ENCODE measurements at places on chromosomes 2 and 18. TPM values are rescaled to one million over a fixed set of nuclear protein-coding genes. Genes with fewer than 3 reads are reported as not detected.

Gene NPPC
- total RNA-seq = not detected

Gene CRYBA2
- 0.81 TPM for total RNA-seq

Gene BOLA3
- 164 TPM for total RNA-seq

Gene ALPI
- total RNA-seq = not detected

Gene FRZB
- total RNA-seq = not detected

Gene PRSS56
- not detected for total RNA-seq

GRCh38 chr18:63206433-63207142 lies 113.0 kb downstream of the BCL2 start:
- no peaks in the 10 kb centered on the region for H3K27me3 ChIP-seq
- H3K27ac ChIP-seq = no peak overlapping the region

GRCh38 chr18:3590096-3590630 lies 140.2 kb downstream of the TGIF1 start:
- H3K27ac ChIP-seq = no peak overlapping the region
- H3K36me3 ChIP-seq = no peaks in the 10 kb centered on the region
- DNase-seq = no peak
- H3K4me1 ChIP-seq = peaks cover 38% of the 10 kb centered on the region
- no peak overlapping the region for H3K4me3 ChIP-seq
- H3K27me3 ChIP-seq = no peaks in the 10 kb centered on the region

- no peak overlapping the region for H3K4me3 ChIP-seq
- no peak overlapping the region for H3K27ac ChIP-seq
- DNase-seq = no peak
These were observed 4.0 kb downstream of the CIDEA start for GRCh38 chr18:12257996-12258718.

DNA sequence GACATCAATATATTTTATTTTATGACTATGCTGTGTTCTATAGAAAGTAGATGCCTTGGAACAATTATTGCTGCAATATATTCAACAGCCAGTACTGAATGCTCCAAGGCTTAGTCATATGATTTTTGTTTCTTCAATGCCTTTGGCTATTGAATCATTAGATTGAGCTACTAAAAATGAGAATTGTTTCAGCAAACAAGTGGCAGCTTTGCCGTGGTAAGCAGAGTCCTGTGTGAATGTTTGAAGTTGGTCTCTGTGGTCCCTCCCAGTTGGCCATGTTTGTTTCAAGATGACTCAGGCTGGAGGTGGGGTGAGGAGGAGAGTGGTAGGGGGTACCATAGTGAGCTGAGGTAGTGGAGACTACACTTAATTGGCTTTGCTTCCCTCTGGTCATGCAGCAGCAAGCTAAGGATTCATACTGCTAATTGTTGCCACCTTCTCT lies 198.6 kb upstream of the EPAS1 start:
- DNase-seq = no peak
- peaks cover 20% of the 10 kb centered on the region for H3K27me3 ChIP-seq
- peaks cover 8% of the 10 kb centered on the region for H3K4me1 ChIP-seq

GRCh38 chr2:133266041-133266925 lies 302.0 kb downstream of the NCKAP5 start:
- H3K27me3 ChIP-seq = no peaks in the 10 kb centered on the region
- no peaks in the 10 kb centered on the region for H3K36me3 ChIP-seq
- no peak overlapping the region for H3K4me3 ChIP-seq
- H3K4me1 ChIP-seq = no peaks in the 10 kb centered on the region
- DNase-seq = no peak

DNA sequence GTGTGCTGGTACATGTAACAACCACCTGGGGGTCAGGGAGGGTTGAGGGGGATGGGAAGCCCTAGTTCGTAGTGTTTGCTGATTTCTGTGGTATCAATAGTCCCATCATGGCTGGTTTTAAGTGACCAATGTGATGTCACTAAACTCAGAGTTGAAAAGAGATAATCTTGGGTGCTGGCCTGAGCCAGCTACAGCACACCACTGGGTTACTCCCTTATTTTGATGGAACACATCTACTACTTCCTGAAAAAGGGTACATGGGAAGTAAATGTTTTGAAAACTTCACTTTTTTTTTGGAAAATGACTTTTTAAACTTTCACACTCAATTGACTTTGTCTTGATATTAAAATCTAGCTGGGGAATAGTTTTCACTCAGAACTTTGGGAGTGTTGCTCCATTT lies 87.0 kb upstream of the CXCR4 start:
- no peak for DNase-seq
- H3K4me1 ChIP-seq = no peaks in the 10 kb centered on the region
- no peaks in the 10 kb centered on the region for H3K27me3 ChIP-seq
- H3K27ac ChIP-seq = no peak overlapping the region

GRCh38 chr2:36912695-36913094 lies 53.6 kb downstream of the STRN start:
- no peaks in the 10 kb centered on the region for H3K27me3 ChIP-seq
- H3K36me3 ChIP-seq = peaks cover 20% of the 10 kb centered on the region

DNA sequence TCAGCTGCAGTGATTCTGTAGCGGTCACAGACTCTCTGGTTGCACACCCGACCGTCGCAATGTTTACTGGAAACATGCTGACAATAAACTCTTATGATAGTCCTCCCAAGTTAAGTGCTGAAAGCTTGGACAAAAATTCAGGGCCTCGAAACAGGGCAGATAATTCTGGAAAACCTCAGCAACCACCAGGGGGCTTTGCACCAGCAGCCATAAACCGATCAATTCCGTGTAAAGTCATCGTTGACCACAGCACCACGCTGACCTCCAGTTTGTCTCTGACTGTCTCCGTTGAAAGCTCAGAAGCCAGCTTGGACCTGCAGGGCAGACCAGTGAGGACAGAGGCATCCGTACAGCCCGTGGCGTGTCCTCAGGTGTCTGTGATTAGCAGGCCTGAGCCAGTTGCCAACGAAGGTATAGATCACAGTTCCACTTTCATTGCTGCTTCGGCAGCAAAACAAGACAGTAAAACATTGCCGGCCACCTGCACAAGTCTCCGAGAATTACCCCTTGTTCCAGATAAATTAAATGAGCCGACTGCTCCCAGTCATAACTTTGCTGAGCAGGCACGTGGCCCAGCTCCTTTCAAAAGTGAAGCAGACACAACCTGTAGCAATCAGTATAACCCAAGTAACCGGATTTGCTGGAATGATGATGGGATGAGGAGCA lies 166.1 kb downstream of the ASXL3 start:
- no peak overlapping the region for H3K27ac ChIP-seq
- H3K36me3 ChIP-seq = no peaks in the 10 kb centered on the region
- no peaks in the 10 kb centered on the region for H3K4me1 ChIP-seq

DNA sequence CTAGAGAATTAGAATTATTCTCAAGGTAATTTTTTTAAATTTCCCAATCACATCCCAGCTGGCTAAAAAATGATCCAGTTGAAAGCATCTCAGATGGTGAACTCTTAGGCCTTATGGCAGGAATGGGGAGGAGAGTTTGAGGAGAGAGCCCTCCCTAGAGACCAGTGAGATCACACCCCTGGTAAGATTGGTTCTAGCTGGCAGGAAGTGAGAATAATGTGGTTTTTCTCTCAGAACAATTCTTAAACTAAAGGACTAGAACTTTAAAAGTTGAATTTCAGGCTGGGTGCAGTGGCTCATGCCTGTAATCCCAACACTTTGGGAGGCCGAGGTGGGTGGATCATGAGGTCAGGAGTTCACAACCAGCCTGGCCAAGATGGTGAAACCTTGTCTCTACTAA lies 120.2 kb downstream of the MYO3B start:
- no peak for DNase-seq
- H3K4me3 ChIP-seq = no peak overlapping the region
- no peaks in the 10 kb centered on the region for H3K36me3 ChIP-seq
- H3K27me3 ChIP-seq = no peaks in the 10 kb centered on the region

- H3K36me3 ChIP-seq = no peaks in the 10 kb centered on the region
- peaks cover 11% of the 10 kb centered on the region for H3K27me3 ChIP-seq
- H3K4me3 ChIP-seq = no peak overlapping the region
- no peak overlapping the region for H3K27ac ChIP-seq
- DNase-seq = no peak
These were observed 112.4 kb upstream of the GATA6 start for GRCh38 chr18:22056950-22057349.

- H3K27ac ChIP-seq = no peak overlapping the region
- no peaks in the 10 kb centered on the region for H3K4me1 ChIP-seq
- DNase-seq = no peak
- H3K4me3 ChIP-seq = no peak overlapping the region
- no peaks in the 10 kb centered on the region for H3K36me3 ChIP-seq
These were observed 79.1 kb upstream of the ETAA1 start for GRCh38 chr2:67318031-67318430.

DNA sequence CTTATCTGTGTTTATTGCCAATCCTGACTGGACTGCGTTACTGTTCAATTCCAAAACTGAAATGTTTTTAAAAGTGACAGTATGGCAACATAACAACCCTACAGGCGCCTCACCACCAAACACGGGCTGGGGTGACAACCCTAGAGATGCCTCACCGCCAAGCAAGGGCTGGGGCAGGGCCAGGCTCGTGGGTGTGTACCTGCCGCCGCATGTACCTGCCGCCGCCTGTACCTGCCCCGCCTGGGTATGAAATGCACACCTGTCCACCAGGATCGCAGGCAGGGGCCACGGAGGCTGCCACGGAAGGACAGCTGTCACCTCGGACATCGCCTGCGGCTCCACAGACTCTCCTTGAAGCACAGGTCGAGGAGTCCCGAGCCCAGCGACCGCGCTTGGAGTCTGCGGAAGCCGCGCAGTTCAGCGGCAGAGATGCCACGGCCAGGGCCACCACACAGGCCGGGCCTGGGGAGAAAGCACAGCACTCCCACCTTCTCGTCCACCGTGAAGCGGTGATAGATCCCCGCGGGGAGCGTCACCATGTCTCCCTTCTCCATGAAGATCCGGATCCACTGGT lies 18.9 kb downstream of the ADI1 start:
- H3K27ac ChIP-seq = no peak overlapping the region
- DNase-seq = no peak
- H3K4me1 ChIP-seq = no peaks in the 10 kb centered on the region
- H3K4me3 ChIP-seq = no peak overlapping the region
- no peaks in the 10 kb centered on the region for H3K27me3 ChIP-seq

DNA sequence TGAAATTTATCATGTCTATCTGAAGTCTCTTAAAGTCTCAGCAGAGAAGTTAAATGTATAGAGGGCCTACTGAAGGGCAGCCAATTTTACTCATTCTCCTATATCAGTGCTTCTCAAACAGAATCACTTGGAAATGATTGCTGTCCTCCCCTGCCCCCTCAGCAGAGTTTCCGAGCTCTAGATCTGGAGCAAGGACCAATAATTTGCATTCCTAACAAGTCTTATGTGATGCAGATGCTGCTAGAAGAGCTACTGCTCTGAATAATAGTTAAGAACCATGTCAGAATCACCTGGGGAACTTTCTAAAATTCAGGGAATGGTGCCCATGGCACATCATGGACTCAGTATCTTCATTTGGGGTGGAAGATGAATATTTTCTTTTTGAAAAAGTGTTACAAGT lies 105.6 kb upstream of the EPHA4 start:
- no peaks in the 10 kb centered on the region for H3K4me1 ChIP-seq
- H3K4me3 ChIP-seq = no peak overlapping the region
- no peak for DNase-seq
- H3K27ac ChIP-seq = no peak overlapping the region
- no peaks in the 10 kb centered on the region for H3K36me3 ChIP-seq

- H3K27me3 ChIP-seq = no peaks in the 10 kb centered on the region
- no peaks in the 10 kb centered on the region for H3K36me3 ChIP-seq
- no peak overlapping the region for H3K27ac ChIP-seq
- no peaks in the 10 kb centered on the region for H3K4me1 ChIP-seq
These were observed 424.0 kb upstream of the CDH7 start for GRCh38 chr18:65326805-65327204.

Data from K562 (cell line).